ENCODE measurements at places on chromosomes 7 and 10. TPM values are rescaled to one million over a fixed set of nuclear protein-coding genes. Genes with fewer than 3 reads are reported as not detected.

DNA sequence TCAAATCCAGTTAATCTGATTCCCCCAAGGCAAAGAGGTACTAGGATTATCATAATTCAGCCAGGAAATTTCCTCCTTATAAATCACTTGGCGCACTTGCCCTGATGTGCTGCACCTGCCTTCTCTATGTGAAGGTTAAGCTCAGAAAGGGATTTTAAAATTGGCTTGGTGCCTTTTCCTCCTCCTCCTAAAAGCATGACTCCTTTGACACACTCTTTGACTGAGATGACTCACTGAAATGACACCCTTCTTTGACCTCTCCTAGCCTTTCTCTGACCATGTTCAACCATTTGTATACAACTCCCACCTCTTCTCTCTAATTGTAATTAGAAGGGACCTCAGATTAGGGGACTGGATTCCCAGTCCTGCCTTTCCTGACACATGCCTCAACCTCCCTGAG lies 46.5 kb downstream of the ABLIM1 start:
- no peak for DNase-seq

DNA sequence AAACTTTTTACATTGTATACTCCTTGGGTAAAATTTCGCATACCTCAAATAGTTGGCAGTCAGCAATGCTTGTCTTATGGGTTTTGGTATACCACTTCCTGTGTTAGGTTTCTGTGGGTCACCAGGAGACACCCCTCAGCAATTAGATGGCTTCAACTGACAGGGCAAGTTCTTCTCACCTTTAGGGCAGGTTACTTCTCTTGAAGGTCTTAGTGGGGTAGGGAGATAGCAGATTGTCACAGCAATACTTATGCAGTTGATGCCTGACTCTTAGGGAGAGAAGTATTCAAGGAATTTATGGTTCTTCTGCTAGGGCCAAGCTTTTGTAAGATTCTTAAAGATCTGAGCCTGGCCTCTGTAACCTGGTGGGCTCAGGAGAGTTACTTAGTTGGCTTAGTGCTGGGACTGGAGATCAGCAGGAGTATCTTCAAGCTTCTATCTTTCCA lies 42.9 kb downstream of the MKLN1 start:
- no peak for DNase-seq

ARF5 gene
- total RNA-seq = 67.2 TPM

GRCh38 chr7:157710396-157710795 lies 373.6 kb downstream of the DNAJB6 start:
- DNase-seq = no peak

DNA sequence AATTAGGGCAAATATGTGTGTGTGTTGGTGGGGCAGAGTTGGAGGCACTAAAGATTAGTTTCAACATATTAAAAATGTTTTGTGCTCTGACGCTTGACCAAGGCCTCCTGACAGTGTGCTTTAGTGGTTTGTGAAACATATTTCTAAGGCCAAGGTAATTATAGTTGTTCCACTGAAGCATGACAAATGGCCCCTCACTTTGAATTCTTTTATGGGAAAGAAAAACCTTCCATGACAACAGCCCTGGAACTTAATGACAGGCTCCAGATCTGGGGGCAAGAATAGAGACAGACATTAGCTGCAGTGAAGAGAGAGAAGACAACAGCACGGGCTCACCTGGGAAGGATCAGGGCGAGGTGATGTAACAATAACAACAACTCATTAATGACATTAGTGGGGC lies 155.8 kb downstream of the CHN2 start:
- no peak for DNase-seq

Measured in left ventricle myocardium inferior (tissue), 1 donor.